ENCODE measurements at places on chromosomes 12 and 14.

DNA sequence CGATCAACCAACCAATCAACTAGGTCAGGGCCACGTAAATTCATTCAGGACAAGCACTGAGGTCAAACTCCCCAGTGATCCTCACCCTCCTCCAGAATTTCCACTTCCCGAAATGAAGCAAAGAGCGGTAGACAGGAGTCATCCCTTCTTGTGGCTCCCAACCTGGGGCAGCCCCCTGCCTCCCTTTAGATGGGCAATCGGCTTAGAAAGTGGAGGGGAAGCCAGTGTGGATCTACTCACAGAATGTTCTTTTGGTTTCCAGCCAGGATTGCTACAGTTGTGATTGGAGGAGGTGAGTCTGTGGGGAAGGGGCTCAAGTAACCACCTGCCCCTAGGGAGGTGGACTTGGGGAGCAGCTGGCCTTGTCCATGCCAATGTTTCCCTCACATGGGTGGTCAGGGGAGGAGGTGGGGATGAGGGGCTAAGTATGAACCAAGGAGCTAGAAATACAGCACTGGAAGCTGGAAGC is 4.1 kb downstream of the IFI27 start:
- no peak for DNase-seq

- DNase-seq = no peak
Measured at GRCh38 chr14:71133296-71133695, 226.0 kb downstream of the PCNX1 start.

GRCh38 chr12:26279091-26279490 is 83.7 kb downstream of the SSPN start:
- DNase-seq = no peak

GRCh38 chr12:104888481-104888880 is 69.6 kb downstream of the SLC41A2 start:
- DNase-seq = no peak

GRCh38 chr12:122835750-122836026 is 431 bp downstream of the HIP1R start:
- no peak for DNase-seq

- no peak for DNase-seq
Measured at GRCh38 chr12:12461923-12462315, 100.7 kb downstream of the DUSP16 start.

- DNase-seq = no peak
Measured at GRCh38 chr12:39581592-39581991, 38.0 kb downstream of the ABCD2 start.

GRCh38 chr14:44027397-44027796 is 479.7 kb downstream of the FSCB start:
- no peak for DNase-seq

GRCh38 chr12:92556141-92556540 is 146.6 kb upstream of the PLEKHG7 start:
- DNase-seq = no peak

DNA sequence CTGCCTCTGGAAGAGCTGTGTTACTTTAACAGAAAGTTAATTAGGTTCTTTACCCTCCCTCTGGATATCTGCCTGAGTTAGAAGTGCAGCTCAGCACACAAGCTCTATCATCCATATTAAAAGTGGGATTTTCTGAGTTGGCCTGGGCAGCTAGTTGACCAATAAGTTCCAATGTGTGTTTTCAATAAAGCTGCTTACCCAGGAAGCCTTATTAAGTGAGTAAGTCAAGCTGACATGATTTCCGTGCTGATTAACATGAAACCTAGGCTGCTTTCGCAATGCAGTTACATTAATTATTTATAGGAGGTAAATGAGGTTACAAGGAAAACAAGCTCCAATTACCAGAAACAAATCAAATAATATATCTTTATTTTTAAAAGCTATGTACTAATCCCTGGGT is 4.8 kb downstream of the NEUROD4 start:
- DNase-seq = no peak

DNA sequence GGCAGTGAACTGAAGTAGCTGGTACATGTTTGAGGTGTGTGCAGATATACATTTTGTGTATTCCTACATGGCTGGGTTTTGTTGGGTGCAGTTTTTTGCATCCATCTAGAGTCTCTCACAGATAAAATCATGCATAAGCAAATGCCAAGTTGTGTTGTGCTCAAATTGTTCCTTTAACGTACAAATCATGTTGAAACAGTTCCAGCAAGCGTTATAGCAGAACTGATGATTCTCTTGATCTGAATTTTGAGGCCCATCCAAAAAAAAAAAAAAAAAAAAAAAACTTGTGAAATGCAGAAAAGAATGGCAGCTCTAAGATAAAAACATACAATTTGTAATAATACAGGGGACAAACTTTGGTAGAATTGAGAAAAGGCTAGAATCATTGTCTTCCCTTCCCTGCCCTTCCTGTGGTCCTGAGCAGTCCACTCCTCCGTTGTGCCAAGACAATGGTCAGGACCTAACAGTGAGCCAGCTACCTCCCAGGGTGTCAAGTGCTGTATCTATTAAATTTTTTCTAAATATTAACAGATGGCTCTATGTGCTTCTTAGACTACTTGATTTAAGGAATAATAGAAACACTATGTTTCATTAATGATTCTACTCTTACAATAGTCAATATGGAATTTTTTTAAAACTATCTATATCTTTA is 122.1 kb downstream of the PLEKHA5 start:
- DNase-seq = no peak

DNA sequence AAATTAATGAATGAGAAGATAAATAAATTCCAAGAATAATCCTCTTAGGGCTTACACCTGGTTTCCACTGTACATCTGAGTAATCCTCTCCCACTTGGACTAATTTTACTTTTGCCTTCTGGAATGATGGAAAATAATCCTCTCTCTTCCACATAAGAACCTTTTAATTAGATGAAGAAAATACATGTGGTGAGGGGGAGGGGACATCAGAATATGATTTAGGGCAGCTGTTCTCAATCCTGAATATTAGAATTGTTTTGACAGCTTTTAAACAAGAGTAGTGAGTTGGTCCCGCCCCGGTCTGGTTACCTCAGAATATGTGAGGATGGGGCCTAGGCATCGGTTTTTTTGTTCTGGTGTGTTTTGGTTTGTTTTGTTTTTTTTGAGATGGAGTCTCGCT is 51.5 kb downstream of the HECTD4 start:
- DNase-seq = no peak

DNA sequence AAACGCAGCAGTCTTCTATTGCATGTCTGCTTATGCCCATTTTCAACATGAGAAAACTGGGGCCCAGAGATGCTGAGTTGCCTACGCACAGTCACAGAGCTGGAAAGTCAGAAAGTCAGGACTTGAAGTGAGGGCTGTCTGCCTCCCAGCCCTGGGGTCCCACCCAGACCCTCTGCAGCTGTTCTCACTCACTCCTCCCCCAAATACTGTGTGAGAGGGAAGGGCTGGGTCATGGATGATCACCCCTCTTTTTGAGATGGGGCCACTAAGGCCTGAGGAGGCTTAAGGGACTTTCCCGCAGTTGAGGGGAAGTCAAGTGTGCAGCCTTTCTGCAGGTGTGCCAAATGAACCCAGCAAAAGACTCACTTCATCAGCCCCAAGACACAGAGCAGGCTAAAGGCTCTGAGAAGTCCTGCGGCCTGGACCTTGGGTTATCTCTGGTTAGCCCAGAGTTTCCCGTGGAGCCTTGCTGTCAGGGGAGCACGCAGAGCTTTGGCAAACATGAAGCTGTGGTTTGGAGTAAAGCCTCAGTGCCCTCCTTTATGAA is 18.7 kb downstream of the DTX1 start:
- no peak for DNase-seq

DNA sequence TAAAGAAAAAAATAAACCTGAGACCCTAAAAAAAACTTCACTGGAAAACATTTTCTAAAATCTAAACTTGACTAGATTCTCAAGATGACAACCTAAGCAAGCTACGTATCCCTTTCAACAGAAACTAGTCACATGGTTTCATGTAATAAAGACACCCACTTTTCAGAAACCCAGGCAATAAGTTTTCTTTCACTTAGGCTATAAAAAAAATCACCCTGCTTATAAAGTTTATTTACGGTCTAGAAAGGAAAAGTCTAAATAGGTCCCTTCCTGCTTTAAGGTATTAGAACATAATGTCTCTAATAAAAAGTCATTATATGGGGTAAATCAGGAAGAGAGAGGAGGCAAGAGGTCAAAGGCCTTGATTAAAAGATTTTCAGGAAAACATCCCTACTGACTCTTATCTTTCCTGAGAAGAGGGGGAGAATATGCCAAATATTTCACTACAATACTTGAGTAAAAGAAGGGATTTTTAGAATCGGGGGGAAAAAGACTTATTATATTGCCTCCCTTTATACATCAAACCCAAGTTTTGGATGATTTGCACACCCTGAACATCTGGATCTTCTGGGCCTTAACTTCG is 9.5 kb downstream of the CLIP1 start:
- no peak for DNase-seq

DNA sequence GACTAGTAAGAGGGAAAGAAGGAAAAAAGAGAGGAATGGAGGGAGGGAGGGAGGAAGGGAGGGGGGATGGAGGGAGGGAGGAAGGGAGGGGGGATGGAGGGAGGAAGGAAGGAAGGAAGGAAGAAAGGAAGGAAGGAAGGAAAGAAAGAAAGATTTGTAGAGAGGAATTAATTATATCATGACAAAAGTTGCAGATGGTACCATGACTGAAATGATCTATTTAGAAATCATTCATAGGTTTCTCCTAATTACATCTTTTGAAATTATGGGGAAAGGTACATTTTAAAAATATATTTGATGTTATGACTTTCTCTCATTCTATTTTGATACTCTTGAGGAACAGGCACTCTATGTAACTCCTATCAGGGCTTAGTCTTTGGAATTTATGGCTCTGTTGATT is 236.2 kb upstream of the BTG1 start:
- no peak for DNase-seq

- DNase-seq = no peak
Measured at GRCh38 chr12:59084511-59085375, 164.4 kb upstream of the LRIG3 start.

- no peak for DNase-seq
Measured at GRCh38 chr12:56768424-56768823, 5.3 kb downstream of the HSD17B6 start.

DNA sequence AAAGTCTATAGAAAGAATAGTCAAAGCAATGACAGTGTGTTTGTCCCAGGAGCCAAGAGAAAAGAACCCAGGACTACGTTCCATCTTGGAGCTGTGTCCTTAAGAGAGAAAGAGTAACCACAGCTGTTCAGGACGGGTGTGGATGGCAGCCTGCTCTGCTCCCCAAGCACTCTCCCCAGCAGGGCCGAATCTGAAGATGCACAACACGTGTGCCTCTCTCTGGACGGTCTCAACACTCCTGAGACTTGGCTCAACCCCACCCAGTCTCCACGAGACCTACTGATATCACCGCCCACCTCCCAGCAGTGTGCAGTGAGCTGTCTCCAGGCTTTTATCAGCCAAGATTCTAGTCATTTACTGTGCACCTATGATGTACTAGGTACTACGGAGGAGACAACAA is 27.3 kb upstream of the ANO2 start:
- DNase-seq = no peak

GRCh38 chr14:51056421-51056820 is 38.5 kb downstream of the TRIM9 start:
- DNase-seq = no peak

DNA sequence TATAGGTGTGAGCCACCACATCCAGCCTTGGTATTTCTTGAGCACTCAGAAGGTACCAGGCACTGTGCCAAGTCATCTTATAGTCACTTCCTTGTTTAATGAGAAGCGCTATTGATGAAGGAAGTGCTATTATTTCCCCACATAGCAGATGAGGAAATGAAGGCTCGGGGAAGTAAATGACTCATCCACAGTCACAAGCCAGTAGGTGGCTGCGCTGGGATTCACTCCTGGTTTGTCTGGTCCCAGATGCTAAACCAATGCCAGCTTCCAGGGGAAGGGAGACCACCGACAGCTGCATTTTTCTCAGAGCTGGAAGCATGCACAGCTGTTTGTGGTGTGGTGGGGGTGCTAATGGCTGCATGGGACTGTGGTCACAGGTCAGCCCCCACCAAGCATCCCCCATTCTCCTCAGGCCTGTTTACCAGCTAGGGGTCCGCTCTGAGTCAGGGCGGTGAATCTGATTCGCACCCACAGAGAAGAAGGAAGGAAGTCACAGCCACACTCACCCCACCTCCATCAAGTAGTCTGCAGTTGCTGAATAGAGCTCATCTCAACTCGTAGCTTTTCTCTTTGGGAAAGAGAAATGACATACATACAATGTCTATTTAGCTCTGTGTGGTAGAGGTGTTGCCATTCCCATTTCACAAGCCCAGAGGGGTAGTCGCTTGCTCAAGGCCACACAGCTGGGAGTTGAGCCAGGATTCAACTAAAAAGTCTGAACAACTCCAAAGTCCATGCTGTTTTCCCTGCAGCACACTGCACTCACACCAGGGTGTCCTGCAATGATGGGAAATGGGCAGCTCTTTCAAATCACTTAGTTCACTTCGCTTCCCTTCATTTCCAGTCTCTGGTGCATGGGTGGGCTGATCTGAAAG is 6.3 kb upstream of the LTBP2 start:
- DNase-seq = peak; percentile 84

GRCh38 chr12:75844985-75845384 is 186.6 kb downstream of the PHLDA1 start:
- DNase-seq = no peak

DNA sequence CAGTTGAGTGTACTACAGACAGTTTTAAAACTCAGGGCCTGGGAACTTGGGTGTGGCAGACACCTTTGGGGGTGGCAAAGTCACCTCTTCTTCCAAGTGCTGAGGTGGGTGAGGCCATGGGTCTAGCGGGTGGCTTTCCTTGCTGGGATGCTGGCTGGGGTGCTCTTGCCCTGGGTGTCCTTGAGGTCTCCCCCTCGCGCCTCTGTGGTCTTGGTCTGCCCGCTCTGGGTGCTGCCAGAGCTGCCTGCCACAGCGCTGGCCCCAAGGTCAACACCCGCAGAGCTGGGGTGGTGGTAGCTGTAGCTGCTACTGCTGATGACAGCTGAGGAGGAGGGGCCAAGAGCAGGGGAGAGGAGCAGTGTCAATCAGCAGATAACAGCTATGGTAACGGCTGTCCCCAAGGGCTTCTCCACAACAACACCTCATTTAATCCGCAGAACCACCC is 6.8 kb downstream of the KRT74 start:
- DNase-seq = no peak

- no peak for DNase-seq
Measured at GRCh38 chr14:21723431-21724045, 49.9 kb upstream of the OR4E1 start.

DNA sequence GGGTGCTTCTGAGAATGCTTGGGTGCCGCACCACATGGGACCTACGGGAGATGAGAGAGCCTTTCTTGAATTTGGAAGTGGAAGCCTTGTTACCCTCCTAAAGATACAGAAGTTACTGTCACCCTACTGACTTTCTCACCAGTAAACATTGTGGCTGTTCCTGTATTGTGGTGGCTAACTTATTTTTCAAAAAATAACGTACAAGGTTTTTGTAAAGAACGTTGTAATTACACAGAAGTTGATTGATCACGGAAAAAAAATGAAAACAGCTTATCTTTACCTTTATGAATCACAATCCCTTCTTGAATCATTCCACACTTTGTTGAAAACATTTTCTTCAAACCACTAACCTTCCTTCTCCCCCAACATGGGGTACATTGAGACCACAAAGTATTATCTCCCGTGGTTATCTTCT is 22.0 kb upstream of the PPFIBP1 start:
- DNase-seq = no peak

Data from KG1 (cell line).